ENCODE measurements at places on chromosomes 4 and X.

DNA sequence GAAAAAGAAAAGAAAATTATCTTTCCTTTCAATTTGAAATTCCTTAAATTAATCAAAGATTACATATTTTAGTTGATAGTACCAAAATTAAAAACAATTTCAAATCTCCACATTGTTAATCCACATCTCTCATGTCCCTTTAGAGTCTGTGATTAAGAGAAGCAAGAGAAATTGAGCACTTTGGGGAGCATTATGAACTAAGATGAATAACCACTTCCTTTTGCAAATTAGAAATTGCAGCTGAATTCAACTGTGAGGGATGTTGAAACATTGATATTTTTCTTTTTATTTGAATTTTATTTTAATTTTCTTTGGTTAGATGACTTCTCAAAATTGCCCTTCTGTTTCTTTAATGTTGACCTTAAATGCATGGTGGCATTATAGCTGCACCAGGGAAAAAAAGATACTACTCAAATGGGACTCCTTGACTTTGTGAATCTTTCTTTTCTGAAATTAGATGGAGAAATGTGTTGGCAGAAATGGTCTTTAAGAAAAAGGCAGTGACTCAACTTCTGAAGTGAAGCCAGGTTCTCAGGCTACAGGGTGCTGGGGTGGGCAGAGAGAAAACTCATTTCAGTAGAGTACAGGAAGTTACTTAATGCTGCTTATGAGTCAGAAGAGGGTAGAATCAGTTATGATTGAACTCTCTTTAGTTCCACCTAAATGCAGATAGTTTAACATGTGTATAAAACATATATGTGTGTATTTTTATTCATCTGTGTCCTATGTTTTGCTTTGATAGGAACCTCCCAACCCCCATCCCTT, 92.0 kb upstream of the TNIP3 start:
- no peak for DNase-seq

GRCh38 chr4:140826701-140827027, 70.5 kb upstream of the TBC1D9 start:
- no peak for DNase-seq

- DNase-seq, result no peak
Measured at GRCh38 chrX:134658002-134658759, at the start of gene PLAC1. TSS of gene PLAC1 (minus strand) at chrX:134658471. CDS start at chrX:134566682, 91,789 bp downstream.

- DNase-seq, result no peak
Measured at GRCh38 chr4:1856943-1857699, 1.2 kb upstream of the LETM1 start.

DNA sequence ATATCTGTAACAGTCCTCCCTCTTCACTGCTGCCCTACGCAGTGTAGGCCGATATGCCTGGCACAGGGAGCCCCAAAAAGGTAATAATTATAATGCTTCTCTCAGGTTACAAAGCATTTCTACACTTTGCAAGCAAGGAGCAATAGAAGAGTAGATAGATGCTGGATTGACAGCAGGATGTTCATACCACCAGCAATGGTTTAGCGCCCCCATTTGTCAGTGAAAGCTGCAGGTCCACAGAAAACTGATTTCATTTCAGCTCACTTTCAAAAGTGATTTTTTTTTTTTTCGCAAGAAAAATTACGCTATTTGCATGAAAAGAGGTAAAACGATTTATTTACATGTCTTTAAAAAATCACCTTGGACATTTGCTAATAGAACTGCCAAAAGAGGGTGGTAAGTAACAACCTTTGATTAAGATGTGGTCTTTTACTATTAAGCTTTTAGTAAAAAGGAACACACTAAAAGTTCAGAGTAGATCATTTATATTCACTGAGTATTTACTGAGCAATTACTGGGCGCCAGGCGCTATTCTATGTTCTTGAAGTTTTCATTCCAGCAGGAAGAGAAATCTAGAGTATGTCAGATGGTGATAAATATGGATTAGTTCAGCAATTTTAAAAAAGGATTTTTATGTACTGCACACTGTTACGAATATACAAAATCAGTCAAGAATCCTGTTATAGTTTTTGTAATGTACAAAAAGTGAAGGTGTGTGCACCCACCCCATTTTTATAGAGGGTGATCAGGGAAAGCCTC, 34.4 kb downstream of the HPF1 start:
- DNase-seq, result no peak

- no peak for DNase-seq
Measured at GRCh38 chr4:68346461-68346860, 3.4 kb downstream of the YTHDC1 start.

DNA sequence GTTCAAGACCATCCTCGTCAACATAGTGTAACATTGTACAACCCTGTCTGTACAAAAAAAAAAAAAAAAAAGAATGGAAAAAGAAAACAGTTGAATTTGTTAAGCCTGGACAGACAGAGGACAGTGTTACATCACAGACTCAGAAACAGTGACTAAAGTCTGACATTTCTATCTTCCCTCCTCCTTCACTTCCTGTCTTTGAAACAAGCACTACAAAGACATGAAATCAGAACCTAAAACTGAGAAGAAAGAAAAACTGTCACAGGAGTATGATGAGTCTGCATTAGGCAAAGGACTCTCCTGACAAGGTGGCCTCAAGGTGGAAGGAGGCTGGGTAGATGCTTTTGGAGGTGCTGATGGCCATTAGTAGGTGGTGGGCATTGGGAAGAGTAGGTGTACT, 126.7 kb downstream of the RBM47 start:
- no peak for DNase-seq

- DNase-seq, result no peak
Measured at GRCh38 chr4:13396161-13396560, 88.0 kb downstream of the RAB28 start.

DNA sequence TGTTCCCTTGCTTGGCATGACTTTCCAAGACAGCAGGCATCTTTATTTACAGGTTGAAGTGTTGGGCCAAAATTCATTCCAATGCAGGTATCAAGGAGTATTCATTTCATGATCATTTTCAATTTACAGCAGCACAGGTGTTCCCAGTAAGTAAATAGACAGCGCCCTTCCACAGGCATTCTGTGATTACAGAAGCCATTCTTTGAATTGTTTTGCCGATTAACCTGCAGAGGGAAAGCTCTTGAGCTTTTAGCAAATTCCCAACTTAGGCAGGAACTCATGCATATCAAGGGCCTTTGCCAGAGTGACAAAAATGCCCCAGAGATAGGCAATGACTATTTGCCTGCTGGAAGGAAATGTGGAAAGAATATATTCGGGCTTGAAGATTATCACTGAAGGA, 6.8 kb downstream of the TXK start:
- DNase-seq, result no peak

- DNase-seq, result no peak
Measured at GRCh38 chr4:15690020-15690809, 8.6 kb downstream of the FAM200B start.

- DNase-seq, result no peak
Measured at GRCh38 chr4:151251603-151252304, 25.2 kb upstream of the PRSS48 start.

DNA sequence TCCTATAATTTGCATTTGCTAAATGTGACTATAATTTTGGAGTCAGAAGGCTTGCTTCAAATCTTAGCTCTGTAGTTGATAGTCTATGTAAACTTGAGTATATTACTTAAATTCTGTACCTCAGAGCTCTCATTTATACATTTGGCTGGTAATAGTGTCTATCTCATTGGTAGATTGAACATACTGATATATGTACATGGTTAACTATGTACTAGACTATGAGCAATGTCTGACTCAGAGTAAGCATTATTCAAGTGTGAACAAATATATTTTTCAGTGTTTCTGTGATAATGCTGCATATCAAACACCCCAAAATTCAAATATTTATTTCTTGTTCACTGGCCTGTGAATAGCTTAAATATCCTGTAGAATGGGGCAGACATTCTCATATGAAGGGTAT, 1568.9 kb upstream of the PABPC4L start:
- no peak for DNase-seq

DNA sequence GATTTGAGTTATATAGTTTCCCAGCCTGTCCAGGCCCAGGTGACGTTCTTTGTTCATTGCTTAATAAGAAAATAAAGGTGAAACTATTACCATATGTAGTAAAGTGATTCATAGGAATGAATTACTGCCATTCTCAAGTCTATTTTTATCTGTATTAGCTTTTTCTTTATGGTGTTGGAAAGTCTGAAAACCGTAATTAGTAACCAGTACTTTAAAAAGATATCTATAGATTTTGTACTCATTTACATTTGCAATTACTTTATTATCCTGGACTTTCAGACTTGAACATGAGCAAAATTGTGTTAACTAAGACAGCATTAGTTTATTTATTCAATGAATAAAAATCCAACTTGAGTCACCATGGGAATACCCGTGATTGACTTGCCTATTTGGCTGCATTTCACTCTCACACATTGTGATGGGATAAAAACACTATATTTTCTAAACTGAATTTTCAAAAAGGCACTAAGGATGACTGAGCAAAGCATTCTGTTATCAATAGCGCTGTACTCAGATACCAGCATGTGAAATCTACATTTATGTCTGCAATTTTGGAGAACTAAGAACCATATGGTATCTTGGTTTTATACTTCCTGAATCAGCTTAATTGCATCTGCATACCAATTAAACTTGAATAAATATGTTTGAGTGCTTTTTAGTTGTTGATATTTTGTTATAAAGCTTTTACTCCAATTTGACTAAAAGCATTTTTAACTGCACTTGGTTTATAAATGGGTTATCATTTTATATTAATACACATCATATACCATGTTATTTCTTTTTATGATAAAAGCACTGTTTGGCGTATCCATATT, 154.6 kb downstream of the CCSER1 start:
- DNase-seq, result no peak

DNA sequence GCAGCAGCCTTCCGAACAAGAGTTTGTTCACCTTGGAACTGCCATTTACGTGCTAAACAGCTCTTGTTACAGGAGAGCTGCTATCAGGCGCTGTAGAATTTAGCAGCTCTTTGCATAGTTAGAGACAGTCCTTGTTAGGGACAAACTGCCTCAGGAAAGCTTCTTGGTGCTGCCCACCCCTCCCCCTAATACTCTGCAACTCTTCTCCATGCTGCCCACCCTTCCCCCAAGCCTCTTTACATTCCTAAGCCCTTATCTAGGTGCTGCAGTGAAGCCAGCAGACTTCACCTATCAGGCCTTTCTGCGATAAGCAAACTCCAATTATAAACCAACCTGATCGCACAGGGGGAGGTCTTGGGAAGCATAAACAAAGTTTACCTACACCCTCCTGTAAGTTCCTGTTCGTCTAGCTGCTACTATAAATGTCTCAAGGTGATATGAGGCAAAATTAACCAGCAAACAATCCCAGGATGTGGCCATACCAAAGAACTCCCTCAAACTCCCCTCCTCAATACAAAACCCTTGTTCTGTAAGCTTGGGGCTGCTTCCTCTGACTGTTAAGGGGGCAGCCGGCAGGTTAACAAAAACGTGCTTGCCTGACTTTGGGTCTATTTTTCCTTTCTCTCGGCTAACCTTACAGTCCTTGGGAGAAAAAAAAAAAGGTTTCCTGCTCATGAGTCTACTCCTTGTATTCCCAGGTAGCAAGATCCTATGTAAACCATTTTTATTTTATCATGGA, 74.0 kb upstream of the GC start:
- no peak for DNase-seq

- no peak for DNase-seq
Measured at GRCh38 chrX:13022926-13023325, 21.5 kb downstream of the FAM9C start.

- DNase-seq, result no peak
Measured at GRCh38 chrX:42524379-42524778, 253.6 kb downstream of the PPP1R2C start.

GRCh38 chr4:163384434-163384833, 40.7 kb downstream of the NPY5R start:
- DNase-seq, result no peak

GRCh38 chr4:186342582-186342981, 76.6 kb downstream of the F11 start:
- no peak for DNase-seq

GRCh38 chrX:51395810-51396728, 63.4 kb downstream of the NUDT10 start:
- DNase-seq, result no peak

DNA sequence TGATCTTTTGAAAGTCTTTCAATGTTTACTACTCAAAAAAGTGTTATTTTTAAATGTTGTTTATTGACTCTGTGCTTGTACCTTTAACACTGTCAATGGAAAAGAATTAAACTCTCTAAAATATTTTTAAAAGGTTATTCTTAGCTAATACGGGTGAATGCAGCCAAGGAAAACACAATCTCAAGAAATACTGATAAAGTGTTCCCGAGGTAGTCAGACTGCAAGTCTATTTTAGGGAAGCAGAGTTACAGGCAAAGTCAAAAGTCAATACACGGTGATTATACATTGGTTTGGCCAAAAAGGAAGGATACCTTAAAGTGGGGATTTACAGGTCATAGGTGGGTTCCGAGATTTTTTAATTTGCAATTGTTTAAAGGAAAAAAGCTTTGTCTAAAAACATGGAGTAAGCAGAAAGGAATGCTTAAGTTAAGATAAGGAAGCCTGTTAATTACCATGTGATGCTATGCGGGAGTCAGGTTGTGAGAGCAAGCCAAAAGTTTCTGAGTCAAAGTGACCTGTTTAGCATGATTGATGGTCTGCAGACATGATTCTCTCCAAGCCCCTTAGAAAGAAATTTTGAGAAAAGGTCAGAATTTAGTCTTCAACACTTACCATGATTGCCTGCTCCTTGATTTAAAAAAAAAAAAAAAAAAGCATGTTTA, 288.4 kb downstream of the KLHL4 start:
- DNase-seq, result no peak

DNA sequence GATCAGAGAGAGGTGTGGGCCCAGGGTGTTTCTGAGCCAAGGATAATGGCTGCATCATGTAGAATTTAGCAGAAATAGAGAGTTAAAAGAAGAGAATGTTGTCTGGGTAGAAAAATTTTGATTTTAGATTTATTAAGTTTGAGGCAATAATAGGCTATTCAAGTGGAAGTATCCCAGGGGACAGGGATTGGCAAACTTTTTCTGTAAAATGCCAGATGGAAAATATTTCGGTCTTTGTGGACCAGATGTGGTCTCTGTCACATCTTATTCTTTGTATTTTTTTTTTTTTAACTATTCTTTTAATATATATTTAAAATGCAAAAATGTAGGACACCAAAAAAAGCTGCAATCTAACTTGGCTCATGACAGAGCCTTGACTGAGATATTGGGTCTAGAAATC, 33.1 kb downstream of the IL15 start:
- DNase-seq, result no peak

DNA sequence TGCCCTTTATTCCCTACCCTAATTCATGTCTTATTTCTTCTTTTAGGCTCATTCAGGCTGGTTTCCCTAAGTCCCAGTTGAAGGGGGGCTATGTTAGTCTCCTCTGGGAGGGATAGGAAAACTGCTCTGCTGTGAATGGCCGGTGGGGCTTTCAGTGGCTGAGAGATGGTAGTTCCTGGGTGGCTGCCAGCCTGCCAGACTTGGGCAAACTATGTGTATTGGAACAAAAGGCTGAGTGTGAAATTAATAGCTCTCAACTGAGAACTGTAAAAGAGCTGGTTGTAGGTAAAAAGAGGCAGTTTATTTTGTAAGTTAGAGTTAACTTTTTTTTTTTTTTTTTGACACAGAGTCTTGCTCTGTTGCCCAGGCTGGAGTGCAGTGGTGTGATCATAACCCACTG, 28.8 kb downstream of the ARHGAP10 start:
- peak; percentile 32 for DNase-seq

- no peak for DNase-seq
Measured at GRCh38 chrX:30568136-30568535, 9.4 kb downstream of the TASL start.

- DNase-seq, result no peak
Measured at GRCh38 chrX:103361798-103362197, 5.5 kb downstream of the TCEAL9 start.

Data from NCI-H1105 (cell line).